ENCODE measurements at places on chromosomes 3 and 15. TPM values are rescaled to one million over a fixed set of nuclear protein-coding genes. Genes with fewer than 3 reads are reported as not detected.

Gene COPG1
- total RNA-seq: 190 TPM

Gene ALPK3
- 73.9 TPM for total RNA-seq

Gene TRIM42
- not detected for total RNA-seq

DNA sequence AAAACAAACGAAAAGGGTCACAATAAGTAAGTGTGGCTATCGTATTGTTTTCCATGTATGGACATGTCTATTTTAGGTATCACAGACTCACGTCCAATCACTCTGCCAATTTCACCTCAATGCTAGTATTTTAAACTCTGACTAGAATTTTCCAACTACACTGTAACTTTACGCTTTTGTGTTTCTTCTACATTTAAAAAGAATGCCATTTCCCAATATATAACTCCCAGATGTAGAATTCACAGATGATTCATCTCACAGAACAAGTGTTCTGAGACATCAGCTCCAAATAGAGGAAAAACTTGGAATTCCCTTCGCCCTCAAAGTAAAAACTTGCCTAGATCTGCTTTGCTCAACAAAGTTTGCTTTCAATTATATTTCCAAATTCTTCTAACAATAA is 14.2 kb downstream of the LRIG1 start:
- DNase-seq: no peak

- DNase-seq: no peak
Observed at GRCh38 chr15:76674883-76675282, 230.3 kb downstream of the SCAPER start.

GRCh38 chr3:61739640-61740039 is 178.3 kb downstream of the PTPRG start:
- no peak for DNase-seq

- peak; percentile 92 for DNase-seq
Observed at GRCh38 chr15:40871749-40872617, 2.1 kb downstream of the RHOV start.

Gene SHISA5
- total RNA-seq: 83.6 TPM

Gene RASL12
- not detected for total RNA-seq
